Upper lobe of right lung (tissue), 1 donor: ENCODE measurements at places on chromosomes 5 and 9. TPM values are rescaled to one million over a fixed set of nuclear protein-coding genes. Genes with fewer than 3 reads are reported as not detected.
A peak's percentile ranks its signal among the peaks of the same experiment; 100 is the strongest.

- H3K4me3 ChIP-seq: no peak overlapping the region
- DNase-seq: peak; percentile 35
- peaks cover 8% of the 10 kb centered on the region for H3K4me1 ChIP-seq
- H3K36me3 ChIP-seq: no peaks in the 10 kb centered on the region
- H3K27me3 ChIP-seq: no peaks in the 10 kb centered on the region
These were observed 24.1 kb downstream of the AQP7 start for GRCh38 chr9:33378121-33378795.

DNA sequence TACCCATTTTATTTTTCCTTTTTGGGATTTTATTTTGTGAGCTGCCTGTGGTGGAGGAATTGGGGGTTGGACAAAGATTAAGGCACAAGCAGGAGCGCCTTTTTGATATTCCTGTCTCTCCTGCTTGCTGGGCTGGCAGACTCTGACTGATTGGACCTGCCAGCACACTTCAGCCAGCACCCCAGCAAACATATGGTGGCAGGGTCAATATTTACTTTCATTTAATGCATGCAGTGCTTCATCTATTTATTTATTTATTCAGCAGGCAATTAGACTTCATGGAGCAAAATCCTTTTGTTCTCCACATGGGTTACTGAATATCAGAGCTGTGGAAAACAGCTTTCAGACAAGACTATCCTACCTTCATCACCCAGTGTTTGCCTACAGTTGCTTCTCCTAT lies 48.4 kb upstream of the EPB41L4A start:
- DNase-seq: no peak
- no peaks in the 10 kb centered on the region for H3K27me3 ChIP-seq
- H3K36me3 ChIP-seq: no peaks in the 10 kb centered on the region
- no peaks in the 10 kb centered on the region for H3K4me1 ChIP-seq
- H3K4me3 ChIP-seq: no peak overlapping the region
- H3K27ac ChIP-seq: no peak overlapping the region

FSTL4 gene
- 0.67 TPM for total RNA-seq

SEMA6A gene
- total RNA-seq: 33.3 TPM

FOXD4L6 gene
- total RNA-seq: not detected

PCDHB9 gene
- total RNA-seq: 2.5 TPM

ESM1 gene
- total RNA-seq: 2.7 TPM

GRCh38 chr5:157902449-157903116 lies 43.6 kb upstream of the CLINT1 start:
- no peaks in the 10 kb centered on the region for H3K4me1 ChIP-seq
- no peak overlapping the region for H3K4me3 ChIP-seq
- no peak for DNase-seq
- H3K36me3 ChIP-seq: no peaks in the 10 kb centered on the region
- H3K27me3 ChIP-seq: no peaks in the 10 kb centered on the region

UBTD2 gene
- total RNA-seq: 18.8 TPM
